ENCODE measurements at places on chromosomes 1 and 21.

DNA sequence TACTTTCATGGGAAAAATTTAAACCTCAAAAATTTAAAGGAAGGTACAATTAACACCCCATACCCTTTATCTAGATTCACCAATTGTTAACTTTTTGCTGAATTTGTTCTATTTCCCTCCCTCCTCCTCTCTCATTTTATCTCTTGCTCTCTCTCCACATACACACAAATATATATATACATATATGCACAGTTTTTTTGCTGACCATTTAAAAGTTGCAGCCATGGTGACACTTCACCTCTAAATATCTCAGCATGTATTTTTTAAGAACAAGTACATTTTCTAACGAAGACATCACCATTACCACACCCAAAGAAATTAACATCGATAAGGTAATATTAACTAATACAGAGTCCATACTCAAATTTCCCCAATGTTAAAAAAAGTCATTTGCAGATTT lies 33.9 kb downstream of the LRIG2 start:
- no peak for DNase-seq

GRCh38 chr1:161185732-161186311 lies 8.5 kb upstream of the B4GALT3 start:
- DNase-seq: no peak

DNA sequence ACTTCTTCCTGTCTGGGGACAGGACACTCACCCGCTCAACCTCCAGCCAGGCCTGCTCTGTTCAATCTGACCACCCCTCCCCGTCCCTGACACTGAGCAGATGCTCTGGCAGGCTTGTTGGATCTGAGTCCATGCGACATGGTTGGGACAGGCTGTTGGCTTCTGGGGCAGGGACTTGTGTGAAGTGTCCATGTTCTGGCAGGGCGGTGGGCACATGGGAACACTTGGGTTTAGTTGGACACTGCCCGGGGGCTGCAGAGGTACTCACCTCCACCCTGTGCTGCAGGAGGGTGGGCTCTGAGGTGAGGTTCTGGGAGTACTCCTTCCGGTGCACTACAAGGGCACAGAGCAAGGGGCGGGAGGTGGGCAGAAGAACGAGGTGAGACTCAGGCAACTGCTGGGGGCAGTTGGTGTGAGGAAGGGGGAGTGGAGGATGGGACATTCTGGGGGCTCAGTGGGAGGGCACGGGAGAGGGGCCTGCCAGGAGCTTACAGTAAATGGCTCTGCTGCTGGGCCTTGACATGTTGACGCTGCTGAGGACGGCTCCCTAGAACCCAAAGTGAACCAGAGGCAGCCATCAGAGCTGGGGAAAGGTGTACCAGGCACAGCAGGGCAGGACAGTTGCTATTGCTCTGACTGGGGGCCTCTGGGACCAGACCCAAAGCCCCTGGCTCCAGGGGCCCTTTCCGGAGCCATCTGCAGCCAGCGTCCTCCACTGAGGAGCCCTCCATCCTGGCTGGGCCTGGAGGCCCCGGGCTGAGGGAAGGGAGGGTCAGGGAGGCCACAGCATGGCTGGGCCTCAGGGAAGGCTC lies 2.3 kb downstream of the EPS8L3 start:
- no peak for DNase-seq

GRCh38 chr1:9435854-9436640 lies 103.2 kb upstream of the SLC25A33 start:
- no peak for DNase-seq

DNA sequence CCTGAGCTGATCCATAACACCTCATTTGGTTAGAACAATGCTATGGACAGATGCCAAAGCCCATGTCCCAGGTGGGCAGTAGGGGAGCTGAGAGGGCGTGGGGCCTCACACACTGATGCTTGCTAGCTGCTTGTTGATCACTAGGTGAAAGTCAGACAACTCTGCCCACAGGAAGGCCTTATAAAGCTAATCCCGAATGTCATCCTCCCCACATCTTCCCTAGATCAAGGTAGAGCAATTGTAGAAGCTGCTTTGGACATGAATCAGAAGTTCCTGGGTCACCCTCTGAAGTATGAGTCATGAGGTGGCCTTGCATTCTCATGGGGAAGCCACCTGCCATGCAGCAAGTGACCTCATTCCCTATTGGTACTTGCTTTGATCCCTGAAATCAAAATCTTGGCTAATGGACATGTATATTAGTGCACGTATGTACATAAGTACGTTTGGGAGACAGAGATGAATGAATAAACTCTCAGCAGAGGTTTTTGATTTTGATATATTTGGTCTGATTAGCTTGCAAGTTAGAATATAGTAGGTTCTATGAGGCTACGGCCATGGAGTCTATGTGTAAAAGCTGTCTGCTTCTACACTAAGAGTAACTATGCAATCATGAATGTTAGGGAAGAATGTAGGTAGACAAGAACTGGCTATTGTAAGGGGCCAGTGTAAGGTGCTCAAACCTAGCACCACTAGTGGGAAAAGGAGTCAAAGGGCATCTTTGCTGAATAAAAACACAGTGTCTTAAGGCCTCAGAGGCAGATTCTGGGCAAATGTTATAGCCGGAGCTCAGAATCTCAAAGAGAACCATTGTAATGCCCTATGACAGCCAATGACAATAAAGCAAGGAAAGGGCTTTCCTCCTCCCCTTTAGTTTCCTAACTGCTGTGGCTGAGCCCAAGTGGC lies 52.6 kb downstream of the ABCA4 start:
- no peak for DNase-seq

DNA sequence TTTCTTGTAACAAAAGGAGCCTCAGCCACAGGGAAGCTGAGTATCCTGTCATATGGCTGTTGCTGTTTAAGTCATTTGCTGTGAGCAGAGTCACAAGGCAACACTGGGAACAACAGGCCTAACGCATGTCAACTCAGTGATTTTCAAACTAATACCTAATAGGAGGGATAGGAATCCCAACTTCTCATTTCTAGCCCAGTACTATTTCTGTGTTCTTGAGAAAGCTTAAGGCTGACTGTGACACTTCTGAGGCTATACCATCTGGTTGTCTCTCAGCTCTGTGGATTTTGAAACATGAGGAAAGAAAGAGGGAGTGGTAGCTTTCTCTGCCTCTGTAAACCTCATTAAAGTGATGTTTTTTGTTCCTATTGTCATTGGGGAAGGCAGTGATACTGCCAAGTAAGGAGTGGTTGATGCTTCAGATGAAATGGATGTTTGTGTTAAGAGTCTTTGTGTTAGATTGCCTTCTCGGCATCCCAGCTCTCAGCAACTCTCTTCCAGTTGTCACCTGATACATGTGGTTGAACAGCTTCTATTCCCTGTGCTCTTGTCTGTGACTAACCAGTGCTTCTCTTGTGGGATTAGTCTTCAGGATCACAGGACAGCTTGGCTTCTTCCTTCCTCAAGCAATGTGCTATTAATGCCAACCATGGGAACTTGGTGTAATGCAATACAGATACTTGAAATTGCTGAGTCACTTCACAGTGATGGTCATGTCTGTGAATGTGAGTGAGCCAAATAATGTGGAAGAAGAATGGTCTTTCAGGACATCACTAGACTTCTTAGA lies 166.8 kb upstream of the IVNS1ABP start:
- DNase-seq: peak; percentile 85

- no peak for DNase-seq
Measured at GRCh38 chr1:88311265-88311664, 372.8 kb upstream of the PKN2 start.

- DNase-seq: no peak
Measured at GRCh38 chr1:67250051-67250653, 57.5 kb upstream of the IL12RB2 start.

GRCh38 chr1:59318271-59318860 lies 21.5 kb downstream of the FGGY start:
- DNase-seq: no peak

- DNase-seq: no peak
Measured at GRCh38 chr1:152344438-152344837, 15.4 kb downstream of the FLG2 start.

DNA sequence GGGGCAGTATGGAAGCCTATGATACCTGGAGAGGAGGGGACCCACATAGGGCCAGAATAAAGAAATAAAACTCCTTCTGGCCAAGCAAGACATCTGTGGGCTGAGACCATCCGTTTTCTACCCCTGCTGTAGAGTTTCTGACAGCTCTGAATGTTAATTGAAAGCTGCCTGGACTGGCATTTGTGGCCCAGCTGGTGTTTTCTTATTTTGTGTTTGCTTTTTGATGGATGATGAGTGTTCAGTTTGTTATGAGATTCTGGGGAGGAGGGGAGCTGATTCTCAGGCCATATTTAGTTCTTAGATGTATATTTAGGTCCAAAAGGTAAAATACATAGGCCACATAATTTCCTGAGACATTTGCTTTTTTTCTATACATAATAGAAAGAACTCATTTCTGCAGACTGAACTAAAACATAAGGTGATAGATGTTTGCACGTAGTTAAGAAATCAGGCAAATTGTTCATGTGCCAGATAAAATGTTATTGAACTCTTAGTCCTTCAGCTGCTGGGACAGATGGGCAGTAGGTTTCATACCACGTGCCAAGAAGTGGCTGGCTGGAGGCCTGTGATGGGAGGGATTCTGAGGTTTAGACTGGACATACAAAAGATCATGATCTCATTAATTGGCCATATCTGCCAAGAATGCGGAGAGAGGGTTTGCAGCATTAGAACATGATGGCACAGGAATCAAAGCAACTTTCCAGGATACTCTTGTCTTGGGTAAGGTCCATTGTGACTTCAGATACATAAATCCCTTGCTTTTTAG lies 54.1 kb downstream of the DSCAM start:
- DNase-seq: no peak

- DNase-seq: no peak
Measured at GRCh38 chr1:230823931-230824381, 44.4 kb downstream of the C1orf198 start.

GRCh38 chr1:174920093-174920492 lies 79.7 kb upstream of the CACYBP start:
- no peak for DNase-seq

GRCh38 chr1:179126338-179127060 lies 44.6 kb downstream of the TOR3A start:
- no peak for DNase-seq

- no peak for DNase-seq
Measured at GRCh38 chr1:15410223-15410883, 665 bp downstream of the EFHD2 start.

DNA sequence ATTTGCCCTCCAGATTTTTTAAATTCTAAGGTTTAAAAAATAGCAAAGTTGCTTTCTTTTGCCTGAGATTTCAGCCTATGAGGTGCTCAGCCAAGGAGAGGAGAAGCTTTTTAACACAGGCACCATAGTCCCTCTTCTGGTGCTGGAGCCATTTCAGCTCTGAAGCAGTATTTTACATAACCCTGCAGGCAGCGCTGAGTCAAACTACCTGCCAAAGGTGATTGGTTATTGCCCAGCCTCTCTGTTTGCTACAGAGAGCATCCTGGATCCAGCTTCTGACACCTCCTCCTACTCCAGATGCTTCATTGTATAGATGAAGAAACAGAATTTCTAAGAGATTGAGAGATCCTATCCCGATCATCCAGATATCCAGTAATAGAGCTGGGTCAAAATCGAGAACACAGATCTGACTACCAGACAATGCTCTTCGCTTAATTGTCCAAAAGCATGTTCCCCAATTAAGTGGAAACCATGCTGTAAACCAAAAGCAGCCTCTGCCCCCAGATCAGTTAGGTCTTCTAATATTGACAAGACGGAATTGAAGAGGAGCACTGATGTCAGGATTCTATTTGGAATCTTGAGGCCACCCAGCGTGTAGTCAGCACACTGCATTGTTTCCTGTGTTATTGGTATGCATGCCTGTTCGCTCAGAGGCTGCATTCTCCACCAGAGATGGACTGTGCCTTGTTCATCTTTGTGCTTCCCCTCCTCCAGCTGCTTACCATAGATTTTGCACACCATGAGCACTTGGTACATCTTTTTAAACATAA lies 22.1 kb downstream of the RGS8 start:
- DNase-seq: no peak

GRCh38 chr1:202159534-202160371 lies 649 bp downstream of the PTPN7 start:
- no peak for DNase-seq

DNA sequence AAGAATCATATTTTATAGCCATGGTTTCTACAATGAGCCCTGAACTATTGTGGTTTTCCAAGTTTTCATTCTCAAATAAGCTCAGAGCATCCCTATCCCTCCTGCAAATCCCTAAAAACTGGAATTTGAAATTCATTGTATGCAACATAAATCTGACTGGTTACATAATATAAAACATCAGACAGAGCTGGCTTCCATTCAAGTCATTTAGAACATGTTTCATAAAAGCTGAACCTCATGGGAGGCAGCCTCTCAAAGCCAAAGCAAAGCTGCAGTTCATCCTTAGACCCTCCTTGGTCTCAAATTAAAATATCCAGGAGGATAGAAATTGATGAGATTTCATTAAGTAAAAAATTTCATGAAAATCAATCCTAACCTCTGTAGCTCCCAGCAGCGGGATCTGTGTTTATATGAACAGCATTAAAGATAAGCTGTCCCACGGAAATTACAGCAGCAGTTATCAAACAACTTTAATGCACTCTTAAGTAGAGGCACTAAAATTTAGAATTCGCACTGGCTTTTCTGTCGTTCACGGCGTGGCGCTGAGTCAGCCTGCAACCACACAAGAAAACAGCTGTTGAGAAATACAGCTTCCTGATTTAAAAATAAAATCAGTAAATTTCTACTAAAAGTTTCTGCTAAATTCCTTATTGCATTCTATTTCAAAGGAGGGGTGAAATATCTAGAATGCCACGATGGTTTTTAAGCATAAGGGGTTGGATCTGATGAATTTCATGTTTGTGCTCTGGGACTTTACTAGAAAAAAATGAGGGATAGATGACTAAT lies 99.9 kb upstream of the TIAM1 start:
- peak; percentile 25 for DNase-seq

DNA sequence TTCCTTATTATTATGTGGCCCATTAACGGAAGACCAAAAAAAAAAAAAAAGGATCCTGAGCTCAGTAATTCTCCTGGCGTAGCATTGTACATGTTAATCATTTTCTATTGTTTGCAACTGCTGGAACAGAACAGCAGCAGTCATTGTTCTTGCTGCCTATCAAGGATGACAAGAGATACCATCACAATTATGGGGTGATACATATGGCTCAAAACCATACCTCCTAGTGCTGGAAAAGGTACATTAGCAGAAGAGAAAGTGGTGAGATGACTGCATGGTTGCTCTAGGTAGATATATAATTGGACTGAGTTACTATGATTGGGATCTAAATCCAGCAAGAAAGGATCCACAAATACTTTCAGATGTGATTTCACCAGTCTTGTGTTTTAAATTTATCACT lies 13.3 kb upstream of the TLR5 start:
- no peak for DNase-seq

DNA sequence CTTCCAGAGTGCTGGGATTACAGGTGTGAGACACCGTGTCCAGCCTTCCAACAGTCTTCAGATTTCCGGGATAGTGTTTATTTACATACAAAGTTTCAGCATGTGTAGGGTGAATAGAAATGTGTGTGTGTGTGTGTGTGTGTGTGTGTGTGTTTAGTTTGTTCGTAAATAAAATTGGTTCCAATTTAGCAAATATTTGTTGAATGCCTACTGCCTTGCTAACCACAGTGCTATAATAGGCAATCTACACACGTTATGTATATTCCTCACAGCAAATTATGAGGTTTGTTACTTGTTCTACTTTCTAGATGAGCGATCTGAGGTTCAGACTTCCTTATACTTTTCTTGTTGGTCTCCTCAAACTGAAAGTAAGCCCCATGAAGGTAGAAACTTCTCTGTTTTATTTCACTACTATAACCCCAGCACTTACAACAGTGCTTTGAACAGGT lies 32.8 kb upstream of the EPS15 start:
- DNase-seq: no peak
